ENCODE measurements at places on chromosomes 7 and 10.

GRCh38 chr7:78912781-78913180 is 540.7 kb downstream of the MAGI2 start:
- no peak for DNase-seq

DNA sequence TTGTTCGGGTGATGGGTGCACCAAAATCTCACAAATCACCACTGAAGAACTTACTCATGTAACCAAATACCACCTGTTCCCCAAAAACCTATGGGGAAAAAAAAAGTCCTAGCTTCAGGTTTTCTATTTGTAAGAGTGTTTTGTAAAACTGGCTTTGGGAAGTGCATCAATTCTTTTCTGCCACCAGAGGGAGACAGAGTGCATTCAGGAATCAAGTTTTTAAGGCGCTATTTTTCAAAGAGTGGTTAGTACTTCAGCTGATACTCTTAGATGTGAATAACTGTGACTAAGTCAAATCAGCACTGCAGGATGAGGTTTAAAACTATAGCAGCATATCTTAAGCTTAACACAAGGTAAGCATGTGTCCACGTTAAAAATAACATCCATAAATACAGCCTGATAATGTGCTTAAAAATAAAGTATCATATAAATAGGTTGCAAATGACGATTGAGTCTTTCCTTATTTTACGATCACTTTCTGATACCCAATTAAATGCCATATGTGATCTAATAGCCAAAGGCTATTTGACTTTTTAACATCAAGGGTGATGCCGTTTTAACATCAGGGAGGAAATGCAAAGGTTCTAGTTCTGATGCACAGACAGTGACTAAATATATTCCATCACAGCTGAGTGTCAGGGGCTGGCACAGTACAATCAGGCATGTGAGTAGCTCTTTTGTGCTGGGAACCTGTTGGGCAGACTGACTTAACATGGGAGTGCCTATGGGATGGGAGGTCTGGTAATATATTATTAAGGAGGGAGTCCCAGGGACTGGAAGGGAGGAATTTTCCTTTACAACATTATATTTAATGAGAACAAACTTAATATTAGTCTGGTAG is 10.6 kb upstream of the LYZL2 start:
- DNase-seq, result peak; percentile 61

- no peak for DNase-seq
Measured at GRCh38 chr7:101386177-101386557, 23.5 kb downstream of the COL26A1 start.

DNA sequence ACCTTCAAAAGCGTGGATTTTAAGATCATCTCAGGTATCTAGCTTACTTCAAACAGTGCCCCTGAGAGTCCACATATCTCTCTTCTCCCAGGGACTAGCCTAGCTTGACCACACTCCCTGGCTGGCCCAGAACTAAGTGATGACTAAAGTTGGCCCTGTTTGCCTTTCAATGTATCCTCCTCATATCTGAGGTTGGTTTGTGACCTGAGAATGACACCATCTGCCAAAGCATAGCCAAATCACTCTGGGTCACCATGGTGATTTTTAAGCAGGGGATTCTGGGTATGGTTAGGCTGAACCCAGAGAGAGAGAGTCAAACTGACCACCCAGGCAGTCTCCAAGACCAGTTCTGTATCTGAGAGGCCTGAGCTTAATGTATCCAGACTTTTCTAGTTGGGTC is 16.2 kb downstream of the CNNM1 start:
- DNase-seq, result no peak

DNA sequence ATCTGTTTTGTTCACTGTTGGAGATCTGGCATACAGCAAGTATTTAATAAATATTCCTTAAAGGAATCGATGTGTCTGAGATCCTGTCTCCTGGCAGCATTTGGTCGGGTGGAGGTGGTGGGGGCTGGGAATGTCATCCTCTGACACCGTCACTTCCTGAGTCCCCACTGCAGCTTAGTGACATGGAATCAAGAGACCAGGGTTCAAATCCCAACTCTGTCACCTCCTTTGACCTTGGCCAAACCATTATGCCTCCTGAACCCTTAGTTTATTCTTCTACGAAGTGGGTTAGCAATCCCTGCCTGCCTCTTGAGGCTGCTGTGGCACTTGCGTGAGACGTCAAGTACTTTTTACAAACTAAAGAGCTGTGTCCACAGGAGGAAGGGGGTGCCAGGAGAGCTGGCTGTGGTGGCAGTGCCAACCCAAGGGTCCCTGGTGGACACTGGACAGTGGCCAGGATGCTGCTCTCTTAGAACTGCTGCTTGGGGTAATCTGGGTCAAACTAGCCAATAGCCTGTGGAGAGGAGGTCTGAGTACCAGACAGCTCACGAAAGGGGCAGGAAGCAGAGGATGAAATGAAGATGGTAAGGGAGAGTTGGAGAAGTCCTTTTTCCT is 8.0 kb upstream of the ZMIZ1 start:
- no peak for DNase-seq

GRCh38 chr7:2800220-2800930 is 43.7 kb downstream of the GNA12 start:
- DNase-seq, result no peak

GRCh38 chr7:8040768-8041369 is 72.3 kb downstream of the GLCCI1 start:
- DNase-seq, result peak; percentile 63

- DNase-seq, result no peak
Measured at GRCh38 chr10:31152421-31153135, 120.9 kb upstream of the ZNF438 start.

DNA sequence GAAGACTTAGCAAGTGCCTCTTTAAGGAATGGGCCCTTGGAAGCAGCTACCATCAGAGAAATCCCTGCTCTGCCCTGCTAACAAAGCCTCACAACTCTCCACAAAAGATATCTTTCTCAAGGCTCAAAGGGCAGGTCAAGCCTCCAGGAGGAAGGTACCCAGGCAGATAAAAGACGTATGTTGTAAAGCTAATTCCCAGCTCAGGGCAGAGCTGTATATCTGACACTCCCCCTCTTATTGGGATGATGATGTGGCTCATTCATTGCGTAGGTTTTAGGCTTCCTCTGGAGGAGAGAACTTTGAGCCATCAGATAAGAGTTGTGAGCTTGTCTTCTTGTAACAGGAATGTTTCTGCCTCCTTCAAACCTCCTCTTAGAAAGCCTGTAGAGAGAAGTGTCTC is 145.4 kb downstream of the CALN1 start:
- no peak for DNase-seq

DNA sequence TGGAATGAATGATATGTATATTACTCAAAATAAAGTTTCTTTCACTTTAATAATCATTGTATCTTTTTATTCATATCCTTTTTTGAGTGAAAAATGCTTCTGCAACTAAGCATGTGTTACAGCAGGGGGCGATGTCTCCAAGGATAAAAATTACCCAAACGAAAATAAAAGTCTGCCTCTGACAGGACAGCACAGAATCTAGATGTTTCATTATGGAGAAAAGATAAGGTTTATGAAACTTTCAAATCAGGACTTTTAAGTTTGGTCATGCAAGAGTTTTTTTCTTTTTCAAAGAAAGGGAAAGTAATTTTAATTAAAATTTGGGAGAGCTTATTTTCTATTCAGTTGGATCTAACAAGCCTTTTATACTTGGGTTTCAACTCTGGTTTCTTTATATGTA is 48.4 kb downstream of the TES start:
- DNase-seq, result peak; percentile 65

DNA sequence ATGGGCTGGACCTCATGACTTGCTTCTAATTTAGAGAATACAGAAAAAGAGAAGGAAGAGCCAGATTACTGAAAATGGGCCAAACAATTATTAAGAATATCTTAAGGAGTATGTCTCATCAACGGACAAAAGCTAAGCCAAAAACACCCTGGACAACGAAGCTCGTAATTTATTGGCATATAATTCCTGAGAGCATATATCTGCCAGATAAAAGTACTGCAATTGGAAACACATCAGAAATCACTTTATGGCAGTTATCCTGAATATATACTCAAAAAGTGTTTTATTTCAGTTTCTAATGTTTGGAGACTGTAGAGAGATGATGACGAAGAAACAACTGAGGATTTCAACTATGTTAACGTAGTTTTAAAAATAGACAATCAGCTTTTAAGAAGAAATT is 211.8 kb downstream of the CSTF2T start:
- DNase-seq, result no peak

Data from activated CD4-positive, alpha-beta T cell treated with anti-CD3 and anti-CD28 coated beads, Interleukin-2, Interleukin-6, amounts not matched to agents 100 ng/mL and 50 ng/mL, durations not matched to agents 16 hours and 8 hours (primary cell).